Activated CD8-positive, alpha-beta T cell treated with anti-CD3 and anti-CD28 coated beads for 36 hours (primary cell): ENCODE measurements at places on chromosomes 12 and 14. TPM values are rescaled to one million over a fixed set of nuclear protein-coding genes. Genes with fewer than 3 reads are reported as not detected.
A peak's percentile ranks its signal among the peaks of the same experiment; 100 is the strongest.

- peaks cover 18% of the 10 kb centered on the region for H3K4me1 ChIP-seq
- H3K4me3 ChIP-seq, result no peak overlapping the region
- no peak for DNase-seq
- no peaks in the 10 kb centered on the region for H3K36me3 ChIP-seq
Measured at GRCh38 chr12:1527789-1528188, 66.6 kb downstream of the FBXL14 start.

The CLEC4C gene
- total RNA-seq, result not detected

The HSPB8 gene
- total RNA-seq, result not detected

DNA sequence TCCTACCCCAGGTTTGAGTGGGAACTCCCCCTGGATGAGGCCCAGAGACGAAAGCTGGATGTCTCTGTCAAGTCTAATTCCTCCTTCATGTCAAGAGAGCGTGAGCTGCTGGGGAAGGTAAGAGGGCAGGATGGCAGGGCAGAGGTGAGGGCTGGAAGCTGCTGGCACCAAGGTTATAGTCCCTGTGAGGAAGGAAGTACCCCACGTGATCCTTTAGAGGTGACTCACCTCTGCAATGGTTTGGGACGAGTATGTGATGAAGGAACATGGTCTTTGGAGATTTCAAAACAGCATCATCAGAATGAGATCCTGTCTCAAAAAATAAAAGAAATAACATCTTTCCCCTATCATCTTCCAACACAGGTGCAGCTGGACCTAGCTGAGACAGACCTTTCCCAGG is 9.2 kb upstream of the MYL6B start:
- peak overlapping the region; percentile 83 for H3K27ac ChIP-seq
- H3K4me1 ChIP-seq, result peaks cover 38% of the 10 kb centered on the region
- H3K36me3 ChIP-seq, result peaks cover 64% of the 10 kb centered on the region
- no peak overlapping the region for H3K4me3 ChIP-seq

GRCh38 chr14:42173206-42173605 is 566.5 kb downstream of the LRFN5 start:
- H3K4me3 ChIP-seq, result no peak overlapping the region

The SOX5 gene
- total RNA-seq, result not detected

DNA sequence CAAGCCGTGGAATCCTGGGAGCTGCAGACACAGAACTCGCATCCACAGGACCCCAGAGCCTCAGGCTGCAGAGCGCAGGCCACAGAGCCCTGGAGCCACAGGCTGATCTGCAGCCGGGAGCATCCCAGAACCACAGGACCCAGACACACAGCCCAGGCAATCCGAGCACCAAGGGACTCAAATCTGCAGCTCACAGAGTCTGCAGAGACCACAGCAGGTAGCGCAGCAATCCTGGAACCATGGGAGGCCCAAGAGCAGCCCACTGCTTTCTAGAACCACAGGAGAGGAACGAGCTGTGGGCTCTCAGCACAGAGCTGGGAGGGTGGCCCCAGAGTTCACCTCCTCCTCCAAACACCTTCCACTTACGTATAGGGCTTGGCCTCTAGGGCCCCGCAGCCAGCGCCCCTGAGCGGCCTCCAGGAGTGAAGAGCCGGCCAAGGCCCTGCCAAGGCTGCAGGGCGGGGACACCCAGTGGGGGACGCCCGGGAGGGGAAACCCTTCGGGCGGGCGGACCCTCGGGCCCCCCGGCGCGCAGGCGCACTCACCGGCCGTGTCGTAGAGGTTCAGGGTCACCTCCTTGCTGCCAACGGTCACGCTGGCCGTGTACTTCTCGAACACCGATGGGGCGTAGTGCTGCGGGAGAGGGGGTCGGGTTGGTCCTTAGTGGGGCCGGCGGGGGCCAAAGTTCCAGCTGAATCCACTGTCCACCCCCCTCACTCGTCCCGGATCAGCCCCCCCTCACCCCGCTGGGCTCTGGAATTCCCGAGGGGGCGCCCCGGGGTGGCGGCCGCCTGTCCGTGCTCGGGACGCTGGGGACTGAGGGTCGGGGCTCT is 665 bp downstream of the RHOF start:
- H3K4me3 ChIP-seq, result peak overlapping the region; percentile 89
- H3K4me1 ChIP-seq, result peaks cover 55% of the 10 kb centered on the region
- peak overlapping the region; percentile 100 for H3K27ac ChIP-seq
- H3K36me3 ChIP-seq, result peaks cover 45% of the 10 kb centered on the region
- peak; percentile 85 for DNase-seq

DNA sequence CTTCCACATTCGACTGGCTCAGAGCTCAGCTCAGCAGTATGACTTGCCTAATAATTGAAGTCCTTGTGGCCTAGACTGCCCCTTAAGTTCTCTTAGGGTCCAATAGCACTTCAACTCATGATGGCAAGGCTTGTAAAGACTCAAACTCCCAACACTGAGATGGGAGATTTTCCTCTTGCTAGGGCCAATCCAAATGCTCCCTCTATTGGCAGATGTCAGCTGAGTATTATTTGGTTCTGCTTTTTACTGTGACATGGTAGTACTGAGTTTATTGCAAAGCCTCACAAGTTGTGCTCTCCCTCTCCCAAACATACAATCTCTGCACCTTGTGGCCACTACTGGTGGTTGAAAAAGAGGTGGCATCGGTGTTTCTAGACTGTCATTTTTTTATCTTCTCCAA is 164.2 kb downstream of the ALG10 start:
- no peak overlapping the region for H3K4me3 ChIP-seq
- H3K27ac ChIP-seq, result no peak overlapping the region
- H3K36me3 ChIP-seq, result no peaks in the 10 kb centered on the region
- H3K4me1 ChIP-seq, result peaks cover 2% of the 10 kb centered on the region
- peaks cover 5% of the 10 kb centered on the region for H3K27me3 ChIP-seq

DNA sequence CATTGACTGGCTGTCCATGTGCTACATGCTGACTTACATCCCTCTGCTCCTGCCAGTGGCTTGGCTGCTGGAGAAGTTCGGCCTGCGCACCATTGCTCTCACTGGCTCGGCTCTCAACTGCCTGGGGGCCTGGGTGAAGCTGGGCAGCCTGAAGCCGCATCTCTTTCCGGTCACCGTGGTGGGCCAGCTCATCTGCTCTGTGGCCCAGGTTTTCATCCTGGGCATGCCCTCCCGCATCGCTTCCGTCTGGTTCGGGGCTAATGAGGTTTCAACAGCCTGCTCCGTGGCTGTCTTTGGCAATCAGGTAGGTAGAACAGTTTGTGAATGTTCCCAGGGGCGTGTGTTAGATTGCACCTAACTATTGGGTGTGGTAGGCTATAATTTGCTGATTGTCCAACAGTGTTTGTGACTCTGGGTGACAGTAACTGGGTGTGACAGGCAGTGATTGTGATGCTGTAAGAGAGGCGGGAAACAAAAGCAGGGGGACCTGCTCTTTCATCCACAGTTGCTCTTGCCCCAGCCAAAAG is 981 bp downstream of the FLVCR2 start:
- H3K27ac ChIP-seq, result no peak overlapping the region
- H3K36me3 ChIP-seq, result no peaks in the 10 kb centered on the region
- peaks cover 3% of the 10 kb centered on the region for H3K27me3 ChIP-seq

- H3K36me3 ChIP-seq, result peaks cover 15% of the 10 kb centered on the region
- H3K27me3 ChIP-seq, result no peaks in the 10 kb centered on the region
Measured at GRCh38 chr12:101763246-101763931, 24.1 kb upstream of the SYCP3 start.

The SIX4 gene
- total RNA-seq, result not detected

The GZMH gene
- total RNA-seq, result 55.0 TPM

- peaks cover 59% of the 10 kb centered on the region for H3K36me3 ChIP-seq
- no peaks in the 10 kb centered on the region for H3K27me3 ChIP-seq
- peak overlapping the region; percentile 94 for H3K4me3 ChIP-seq
- peaks cover 59% of the 10 kb centered on the region for H3K4me1 ChIP-seq
- H3K27ac ChIP-seq, result peak overlapping the region; percentile 90
Measured at GRCh38 chr12:8950702-8951478, 1.4 kb upstream of the M6PR start.

The NRXN3 gene
- not detected for total RNA-seq

The WSCD2 gene
- not detected for total RNA-seq

DNA sequence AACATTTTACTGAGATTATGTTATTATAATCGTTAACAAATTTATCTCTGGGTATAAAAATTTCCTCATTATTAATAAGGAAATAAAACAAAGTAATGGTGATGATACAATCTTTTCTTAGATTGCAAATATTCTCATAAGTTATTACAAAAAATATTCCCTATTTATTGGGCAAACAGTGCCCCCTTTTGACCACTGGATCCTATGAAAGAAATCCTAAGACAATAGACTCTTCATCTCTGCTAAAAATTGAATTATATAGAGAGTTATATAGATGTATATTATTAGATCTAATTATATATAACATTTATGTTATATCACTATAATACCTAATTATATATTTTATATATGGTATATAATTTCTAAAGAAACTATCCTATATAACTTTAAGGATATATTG is 94.2 kb upstream of the FGD4 start:
- no peak overlapping the region for H3K4me3 ChIP-seq
- H3K4me1 ChIP-seq, result no peaks in the 10 kb centered on the region

The AKAP3 gene
- 2.0 TPM for total RNA-seq

DNA sequence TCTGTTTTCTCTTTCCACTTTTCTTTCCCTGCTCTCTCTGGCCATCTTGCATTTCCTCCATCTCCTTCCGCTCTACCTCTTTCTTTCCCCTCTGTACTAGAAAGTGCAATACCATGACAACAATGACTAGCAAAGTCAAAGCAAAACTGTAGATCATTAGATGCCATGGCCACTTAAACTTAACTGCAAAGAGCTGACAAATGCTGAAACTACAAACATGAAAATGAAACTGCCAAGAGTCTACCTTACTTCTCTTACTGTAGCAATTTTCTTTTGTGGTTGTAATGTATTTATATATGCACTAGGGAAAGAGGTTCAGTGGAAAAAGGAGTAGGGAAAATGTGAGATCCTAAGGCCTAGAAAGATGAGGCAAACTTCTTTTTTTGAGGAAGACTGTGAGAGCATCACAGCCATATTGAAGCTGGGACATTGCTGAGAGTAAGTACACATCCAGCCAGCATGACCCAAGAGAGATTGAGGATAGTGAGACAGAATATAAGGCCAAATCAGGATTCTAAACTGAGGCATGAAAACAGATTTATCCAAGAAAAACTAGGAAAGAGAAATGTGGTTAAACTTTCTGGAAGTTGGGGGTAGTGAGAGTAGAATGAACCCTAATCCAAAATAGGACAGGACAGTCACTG is 276.6 kb upstream of the NAV3 start:
- no peak overlapping the region for H3K27ac ChIP-seq
- no peaks in the 10 kb centered on the region for H3K4me1 ChIP-seq
- H3K36me3 ChIP-seq, result no peaks in the 10 kb centered on the region
- no peak for DNase-seq
- H3K27me3 ChIP-seq, result no peaks in the 10 kb centered on the region

GRCh38 chr12:11540615-11541310 is 108.7 kb upstream of the ETV6 start:
- no peak for DNase-seq
- H3K36me3 ChIP-seq, result no peaks in the 10 kb centered on the region
- H3K4me3 ChIP-seq, result no peak overlapping the region
- no peaks in the 10 kb centered on the region for H3K27me3 ChIP-seq
- H3K27ac ChIP-seq, result no peak overlapping the region
- peaks cover 34% of the 10 kb centered on the region for H3K4me1 ChIP-seq

- peaks cover 16% of the 10 kb centered on the region for H3K27me3 ChIP-seq
- H3K27ac ChIP-seq, result no peak overlapping the region
- peaks cover 28% of the 10 kb centered on the region for H3K36me3 ChIP-seq
Measured at GRCh38 chr12:122207391-122207790, 3.9 kb downstream of the B3GNT4 start.

DNA sequence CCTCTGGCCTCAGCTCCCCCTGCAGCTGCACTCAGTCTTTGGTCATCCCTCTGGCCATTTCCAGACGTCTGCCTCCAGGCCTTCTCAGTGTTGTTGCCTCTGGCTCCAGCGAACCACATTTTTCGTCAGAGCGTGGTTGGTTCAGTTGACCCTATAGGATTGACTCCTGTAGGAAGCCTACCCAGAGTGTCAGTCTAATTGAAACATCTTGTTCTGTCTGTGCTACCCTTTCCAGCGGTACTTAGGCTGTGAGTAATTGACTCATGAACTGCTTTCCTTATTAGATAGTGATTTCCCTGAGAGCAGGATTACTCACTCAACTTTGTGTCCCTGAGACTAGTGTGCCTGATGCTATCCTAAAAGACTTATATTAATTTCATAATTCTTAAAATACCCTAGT is 373.2 kb downstream of the ATP23 start:
- H3K36me3 ChIP-seq, result no peaks in the 10 kb centered on the region
- H3K27ac ChIP-seq, result no peak overlapping the region
- H3K27me3 ChIP-seq, result no peaks in the 10 kb centered on the region
- no peak for DNase-seq

- no peak overlapping the region for H3K4me3 ChIP-seq
- no peak overlapping the region for H3K27ac ChIP-seq
- no peaks in the 10 kb centered on the region for H3K27me3 ChIP-seq
- H3K4me1 ChIP-seq, result peaks cover 8% of the 10 kb centered on the region
- peak; percentile 63 for DNase-seq
- no peaks in the 10 kb centered on the region for H3K36me3 ChIP-seq
Measured at GRCh38 chr12:62210422-62210821, 49.8 kb upstream of the USP15 start.

DNA sequence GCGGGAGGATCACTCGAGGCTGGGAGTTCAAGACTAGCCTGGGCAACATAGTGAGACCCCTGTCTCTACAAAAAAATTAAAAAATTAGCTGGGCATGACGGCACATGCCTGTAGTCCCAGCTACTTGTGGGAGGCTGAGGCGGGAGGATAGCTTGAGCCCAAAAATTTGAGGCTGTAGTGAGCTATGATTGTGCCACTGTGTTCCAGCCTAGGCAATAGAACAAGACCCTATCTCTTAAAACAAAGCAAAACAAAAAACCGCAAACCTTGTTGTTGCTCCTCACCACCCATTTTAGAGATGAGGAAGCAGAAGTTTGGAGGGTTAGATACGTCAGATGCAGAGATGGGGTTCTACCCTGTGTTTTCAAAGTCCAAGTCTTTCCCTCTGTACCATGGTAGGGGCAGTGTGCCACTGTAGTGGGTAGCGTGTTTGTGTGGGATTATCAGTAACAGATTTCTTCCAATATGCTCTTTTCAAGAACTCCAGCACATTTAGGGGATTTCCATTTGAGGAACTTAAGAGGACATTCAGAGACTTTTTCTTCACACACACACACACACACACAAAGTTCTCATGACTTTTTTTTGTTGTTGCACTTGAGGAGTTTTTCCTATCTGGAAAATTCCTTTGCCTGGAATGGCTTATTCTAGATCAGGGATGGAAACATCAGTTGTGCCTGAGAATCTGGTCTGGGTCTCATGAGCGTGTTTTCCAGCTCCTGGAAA is 186.5 kb downstream of the CHST11 start:
- H3K4me3 ChIP-seq, result no peak overlapping the region
- H3K36me3 ChIP-seq, result peaks cover 27% of the 10 kb centered on the region
- H3K27ac ChIP-seq, result peak overlapping the region; percentile 55
- H3K27me3 ChIP-seq, result no peaks in the 10 kb centered on the region

DNA sequence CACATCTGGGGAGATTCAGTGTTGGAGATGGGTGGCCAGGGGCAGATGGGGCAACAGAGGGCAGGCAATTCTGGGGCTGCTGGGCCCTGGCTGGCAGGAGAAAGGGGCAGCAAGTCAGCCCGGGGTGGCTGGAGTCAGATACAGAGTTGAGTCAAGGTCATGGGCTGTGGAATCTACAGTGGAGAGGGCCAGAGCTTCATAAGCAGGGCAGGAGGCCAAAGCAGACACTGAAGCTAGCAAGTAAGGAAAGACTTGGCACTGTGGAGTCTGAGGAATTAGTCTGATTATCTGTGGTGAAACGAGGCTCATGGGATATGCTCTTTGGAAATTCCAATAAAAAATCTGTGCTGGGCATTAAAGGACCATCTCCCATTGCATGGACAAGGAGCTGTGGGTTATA is 95.5 kb downstream of the TMX1 start:
- H3K36me3 ChIP-seq, result no peaks in the 10 kb centered on the region
- H3K4me3 ChIP-seq, result no peak overlapping the region
- H3K4me1 ChIP-seq, result peaks cover 4% of the 10 kb centered on the region
